Lower leg skin (tissue), 4 donors: ENCODE measurements at places on chromosomes 3 and 15. TPM values are rescaled to one million over a fixed set of nuclear protein-coding genes. Genes with fewer than 3 reads are reported as not detected.
A peak's percentile ranks its signal among the peaks of the same experiment; 100 is the strongest.

- DNase-seq = no peak
Observed at GRCh38 chr15:35098737-35099136, 13.6 kb upstream of the NANOGP8 start.

- no peak for DNase-seq
Observed at GRCh38 chr3:47782446-47783308, 984 bp upstream of the SMARCC1 start.

DNA sequence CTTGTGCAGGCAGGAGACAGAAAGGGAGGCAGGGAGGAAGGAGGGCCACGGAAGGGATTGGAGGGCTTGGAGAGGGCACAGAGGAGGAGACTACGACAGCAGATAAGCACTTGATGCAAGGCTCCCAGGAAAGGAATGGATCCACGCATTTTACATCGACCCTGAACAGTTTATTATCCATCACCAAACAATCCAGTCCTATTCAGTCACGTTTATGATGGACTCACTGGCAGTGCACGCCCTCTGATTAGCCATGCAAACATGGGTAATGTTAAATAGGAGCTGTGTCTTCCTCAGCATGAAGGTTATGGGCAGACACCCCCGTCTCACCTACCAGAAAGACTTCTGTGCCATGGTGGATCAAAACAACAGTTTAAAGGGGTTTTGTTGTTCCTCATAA is 80.2 kb upstream of the SNRK start:
- no peak for DNase-seq

- DNase-seq = no peak
Observed at GRCh38 chr3:177893331-177893730, 642.9 kb upstream of the KCNMB2 start.

DNA sequence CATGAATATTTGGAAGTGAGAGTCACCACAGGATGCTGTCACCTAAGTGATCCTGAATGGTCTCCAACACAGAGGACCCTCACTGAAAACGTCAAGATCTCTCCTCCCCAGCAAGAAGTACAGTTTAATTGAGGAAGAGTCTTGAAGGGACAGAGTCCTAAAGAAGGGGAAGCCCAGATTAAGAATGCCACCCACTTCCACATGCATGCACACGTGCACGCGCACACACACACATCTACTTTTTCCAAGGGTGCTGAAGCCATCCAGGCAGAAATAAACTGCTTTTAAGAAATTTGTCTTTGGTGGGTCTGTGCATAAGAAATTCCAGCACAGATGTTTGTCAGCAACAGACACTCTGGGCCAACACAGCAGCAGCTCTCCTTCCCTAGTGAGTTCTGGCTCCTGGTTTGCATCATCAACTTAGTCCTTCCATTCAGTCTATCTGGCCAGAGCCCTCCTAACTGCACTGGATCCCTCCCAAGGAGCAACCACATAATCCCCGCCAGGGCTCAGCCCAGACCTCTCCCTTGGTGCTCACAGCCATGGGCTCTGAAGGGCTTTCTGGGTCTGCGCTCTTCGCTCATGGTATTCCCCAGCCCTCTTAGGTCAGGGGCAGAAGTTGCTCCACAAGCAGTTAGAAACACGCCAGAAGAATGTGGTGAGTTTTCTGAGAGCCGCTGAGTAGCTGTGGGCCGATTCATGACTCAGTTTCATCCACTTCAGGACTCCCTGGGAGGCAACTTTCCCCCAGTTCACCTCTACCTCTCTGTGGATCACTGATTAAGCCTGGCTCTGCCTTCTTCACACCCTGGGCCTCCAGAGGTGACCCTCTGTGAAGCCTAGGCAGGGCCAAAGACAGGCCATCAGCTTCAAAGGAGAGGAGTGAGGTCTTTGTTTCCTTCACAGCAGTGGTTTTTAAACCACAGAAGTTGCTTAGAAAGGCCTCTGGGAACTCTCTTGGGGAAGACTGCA is 132.6 kb upstream of the LIPC start:
- DNase-seq = no peak

DNA sequence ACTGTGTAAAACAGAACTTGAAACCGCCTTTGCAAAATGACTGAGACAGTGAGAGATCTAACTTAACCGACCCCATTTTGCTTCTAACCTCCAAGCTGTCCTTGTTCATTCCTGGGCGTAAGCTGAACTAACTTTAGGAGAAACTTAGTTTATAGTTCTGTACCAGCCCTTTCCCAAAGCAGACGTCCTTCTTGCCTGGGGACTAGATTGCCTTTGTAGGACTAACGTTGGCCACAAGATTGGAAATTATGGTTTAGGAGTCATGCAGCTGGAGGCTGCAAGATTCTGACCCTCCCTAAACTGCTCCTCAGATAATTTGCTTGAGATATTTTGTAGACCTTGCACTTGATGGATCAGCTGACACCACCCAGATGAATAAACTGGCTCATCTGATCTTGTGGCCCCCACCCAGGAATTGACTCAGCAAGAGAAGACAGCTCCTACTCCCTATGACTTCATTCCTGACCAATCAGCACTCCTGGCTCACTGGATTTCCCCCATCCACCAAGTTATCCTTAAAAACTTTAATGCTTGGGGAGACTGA is 219.9 kb upstream of the PROK2 start:
- DNase-seq = peak; percentile 39

FEZF2 gene
- not detected for total RNA-seq

IL20RB gene
- 288 TPM for total RNA-seq

- peak; percentile 96 for DNase-seq
Observed at GRCh38 chr3:46705022-46705530, 3.9 kb downstream of the TMIE start.
